WERI-Rb-1 (cell line): ENCODE measurements at places on chromosomes 7 and 10.

GRCh38 chr10:61125560-61126170, 181.7 kb upstream of the RHOBTB1 start:
- DNase-seq: no peak

DNA sequence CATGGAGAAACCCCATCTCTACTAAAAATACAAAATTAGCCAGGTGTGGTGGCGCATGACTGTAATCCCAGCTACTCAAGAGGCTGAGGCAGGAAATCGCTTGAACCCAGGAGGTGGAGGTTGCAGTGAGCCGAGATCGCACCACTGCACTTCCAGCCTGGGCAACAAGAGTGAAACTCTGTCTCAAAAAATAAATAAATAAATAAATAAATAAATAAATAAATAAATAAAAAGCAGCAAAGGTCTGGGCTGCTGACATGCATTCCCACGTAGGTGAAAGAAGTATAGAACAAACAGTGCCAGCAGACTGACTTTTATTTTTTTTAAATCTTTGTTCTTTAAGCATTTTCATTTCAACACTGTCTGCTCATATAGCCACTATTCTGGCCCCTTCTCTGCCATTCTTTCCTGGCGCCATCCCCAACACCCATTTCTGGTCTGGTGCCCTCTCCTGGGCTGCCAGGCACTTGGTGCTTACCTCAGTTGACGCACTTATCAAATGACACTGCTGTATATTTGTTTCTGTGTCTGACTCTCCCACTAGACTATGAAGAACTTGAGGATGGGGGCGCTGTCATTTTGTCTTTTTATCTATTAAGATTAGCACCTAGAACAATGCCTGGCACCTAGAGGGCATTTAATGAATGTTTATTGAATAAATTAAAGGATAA, 15.6 kb downstream of the FAM107B start:
- DNase-seq: no peak

DNA sequence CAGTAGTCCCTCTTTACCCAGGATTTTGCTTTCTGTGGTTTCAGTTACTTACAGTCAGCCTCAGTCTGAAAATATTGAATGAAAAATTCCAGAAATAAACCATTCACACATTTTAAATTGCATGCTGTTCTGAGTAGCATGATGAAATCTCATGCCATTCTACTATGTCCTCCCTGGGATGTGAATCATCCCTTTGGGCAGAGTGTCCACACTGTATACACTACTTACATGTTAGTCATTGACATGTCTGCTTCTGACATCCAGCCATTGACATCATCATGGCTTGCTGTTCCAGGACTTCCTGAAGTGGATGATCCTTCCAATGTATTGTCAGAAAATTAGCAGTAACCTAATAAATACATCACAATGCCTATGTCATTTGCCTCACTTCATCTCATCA, 34.6 kb upstream of the MALRD1 start:
- DNase-seq: no peak

DNA sequence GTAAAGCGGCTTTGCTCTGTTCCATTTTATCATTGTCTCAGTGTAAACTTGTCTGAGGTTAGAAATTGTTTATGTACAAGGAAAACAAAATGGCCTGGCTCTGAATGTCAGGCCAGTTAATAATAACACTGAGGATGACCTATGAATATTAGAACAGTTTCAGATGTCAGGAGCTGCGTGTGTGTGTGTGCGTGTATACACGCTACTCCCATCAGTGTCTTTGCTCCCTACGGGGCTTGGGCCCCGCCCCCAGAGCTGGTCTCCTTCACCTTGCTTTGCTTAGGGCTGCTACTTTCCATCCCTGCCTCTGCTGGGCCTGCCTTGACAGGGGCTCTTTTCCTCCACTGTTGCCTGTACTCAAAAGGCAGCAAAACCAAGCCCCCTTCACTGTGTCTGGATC, 142.3 kb upstream of the BET1 start:
- DNase-seq: no peak

DNA sequence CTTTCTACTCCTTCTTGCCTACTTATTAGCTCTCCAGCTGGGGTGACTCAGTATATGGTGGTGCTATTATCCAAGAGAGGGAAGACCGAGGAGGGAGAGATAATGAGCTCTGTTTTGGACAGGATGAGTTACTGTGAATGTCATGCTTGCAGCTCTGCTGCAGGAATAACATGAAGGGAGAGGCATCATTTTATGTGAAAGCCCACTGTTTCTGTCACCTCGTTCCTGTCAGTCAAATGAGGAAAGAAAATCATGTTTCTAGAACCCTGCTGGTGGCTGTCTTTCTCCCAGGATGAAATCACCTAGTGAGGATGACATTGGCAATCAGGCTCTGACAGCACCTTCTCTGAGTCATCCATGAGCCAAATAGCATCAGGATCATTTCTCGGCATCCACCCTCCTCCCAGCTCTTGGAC, 1291.6 kb upstream of the AUTS2 start:
- DNase-seq: no peak

GRCh38 chr10:50044941-50045664, 22.7 kb upstream of the WASHC2A start:
- no peak for DNase-seq

GRCh38 chr7:142629588-142630260, 119.5 kb upstream of the PRSS1 start:
- no peak for DNase-seq

DNA sequence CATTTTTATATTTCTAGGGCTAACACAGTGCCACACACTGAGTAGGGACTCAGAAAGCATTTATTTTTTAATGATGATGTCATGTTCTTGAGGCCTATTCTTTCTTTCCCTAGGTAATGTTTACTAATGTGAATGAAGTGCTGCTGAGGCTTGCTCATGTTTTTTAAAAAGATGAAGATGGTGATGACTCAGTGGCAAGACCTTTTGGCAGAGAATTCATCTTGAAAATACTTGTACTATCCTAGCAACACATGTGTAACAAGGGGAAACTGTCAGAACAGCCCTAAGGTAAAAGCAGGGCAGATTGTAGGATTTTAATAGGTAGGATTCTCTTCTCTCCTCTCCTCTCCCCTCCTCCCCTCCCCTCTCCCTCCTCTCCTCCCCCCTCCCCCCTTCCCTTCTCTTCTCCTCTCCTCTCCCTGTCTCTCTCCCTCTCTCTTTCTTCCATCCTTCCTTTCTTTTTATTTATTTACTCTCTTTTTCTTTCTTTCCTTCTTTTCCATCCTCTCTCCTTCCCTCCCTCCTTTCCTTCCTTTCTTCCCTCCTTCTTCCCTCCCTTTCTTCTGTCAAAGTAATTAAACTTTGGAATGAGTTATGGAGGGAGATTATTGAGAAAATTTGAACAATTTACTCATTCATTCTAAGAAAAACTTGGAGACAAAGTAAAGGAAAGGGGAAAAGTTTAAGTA, 75.3 kb downstream of the ZNF92 start:
- no peak for DNase-seq

GRCh38 chr10:86103391-86104101, 263.0 kb downstream of the GRID1 start:
- DNase-seq: no peak

GRCh38 chr10:5499493-5500140, at the start of gene CALML5:
CALML5 (minus strand) TSS chr10:5499570; CDS start chr10:5499438, 132 bp downstream.
- DNase-seq: no peak

GRCh38 chr7:133688483-133689239, 435.8 kb downstream of the EXOC4 start:
- no peak for DNase-seq

- DNase-seq: no peak
Observed at GRCh38 chr7:16715928-16716327, 37.6 kb upstream of the TSPAN13 start.

- DNase-seq: no peak
Observed at GRCh38 chr10:93436591-93437085, 45.5 kb downstream of the MYOF start.

- no peak for DNase-seq
Observed at GRCh38 chr7:155252892-155253501, 44.7 kb upstream of the INSIG1 start.

DNA sequence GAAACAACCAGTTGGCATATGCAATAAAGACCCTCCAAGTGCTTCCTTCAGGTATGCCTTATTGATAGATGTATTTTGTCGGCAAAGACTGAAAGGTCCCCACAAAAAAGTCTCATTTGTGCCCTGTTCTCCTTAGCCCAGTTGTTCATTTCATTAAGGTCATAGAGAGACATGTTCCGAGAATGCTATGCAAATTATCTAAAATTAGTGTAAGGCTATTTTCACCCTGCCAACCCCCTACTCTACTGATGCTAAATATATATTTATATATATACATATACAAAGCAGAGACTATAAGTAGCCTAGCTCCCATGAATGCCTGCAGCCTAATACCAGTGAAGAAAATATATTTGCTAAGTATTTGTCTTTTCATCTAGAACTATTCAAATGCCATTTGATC, 96.7 kb upstream of the ADO start:
- no peak for DNase-seq

GRCh38 chr7:45048748-45049147, 40.0 kb downstream of the NACAD start:
- no peak for DNase-seq

- DNase-seq: no peak
Observed at GRCh38 chr7:28588602-28589001, 176.3 kb downstream of the CREB5 start.

- DNase-seq: no peak
Observed at GRCh38 chr10:133194151-133194550, 34.1 kb downstream of the KNDC1 start.

DNA sequence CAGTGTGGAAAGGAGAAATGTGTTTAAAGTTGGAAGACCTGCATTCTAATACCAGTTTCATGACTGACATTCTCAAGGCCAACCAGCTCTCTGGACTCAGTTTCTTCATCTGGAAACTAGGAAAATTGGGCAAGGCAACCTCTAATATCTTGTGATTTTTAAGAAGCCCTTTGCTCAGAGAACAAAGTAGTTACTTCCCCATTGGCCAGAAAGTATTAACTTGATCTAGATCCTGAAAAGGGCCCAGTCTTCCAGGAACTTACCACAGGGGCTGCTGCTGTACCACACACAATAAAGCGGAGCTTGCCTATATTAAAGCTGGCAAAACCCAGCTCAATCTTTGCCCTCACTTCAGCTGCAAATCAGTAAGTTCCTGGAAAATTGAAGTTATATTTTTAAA, 155.6 kb upstream of the ADO start:
- DNase-seq: no peak

DNA sequence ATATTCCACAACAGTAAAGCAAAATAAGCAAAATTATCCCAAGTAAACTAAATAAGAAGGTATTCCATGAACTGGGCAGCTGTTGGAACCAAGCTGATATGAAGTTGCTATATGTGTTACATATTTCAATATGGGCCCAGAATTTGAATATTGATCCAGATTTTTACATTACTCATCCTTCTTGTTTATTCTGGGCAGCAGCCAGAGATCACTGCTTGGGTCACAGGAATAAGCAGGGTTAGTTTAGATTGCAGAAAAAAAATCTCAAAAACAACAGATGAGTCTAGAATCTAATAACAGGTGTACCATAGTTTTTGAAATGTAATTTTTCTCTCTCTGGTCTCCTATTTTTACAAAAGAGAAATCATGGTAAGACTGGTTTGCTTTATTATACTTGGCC, 171.5 kb upstream of the NAMPT start:
- no peak for DNase-seq

DNA sequence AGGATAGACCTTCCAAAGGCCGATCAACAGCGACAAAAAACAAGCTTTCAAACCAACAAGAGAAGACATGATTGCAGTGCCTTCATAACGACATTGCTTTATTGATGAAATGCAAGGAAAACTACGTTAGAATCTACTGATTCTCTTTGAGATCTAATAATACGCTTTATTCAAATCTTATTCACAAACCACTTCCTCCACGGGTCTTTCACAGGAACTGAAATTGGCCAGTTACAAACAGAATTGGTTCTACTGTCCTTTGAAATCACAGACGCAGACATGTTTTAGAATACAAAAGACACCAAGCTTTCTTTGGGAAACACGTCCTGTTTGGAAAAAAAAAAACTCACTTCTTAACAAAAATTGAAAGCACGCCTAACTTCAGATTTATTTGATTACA, 74.7 kb upstream of the SEPHS1 start:
- DNase-seq: no peak

GRCh38 chr7:151416112-151416940, 6.5 kb upstream of the WDR86 start:
- DNase-seq: no peak

- no peak for DNase-seq
Observed at GRCh38 chr7:94366832-94367231, 27.9 kb upstream of the COL1A2 start.

- DNase-seq: no peak
Observed at GRCh38 chr7:50449501-50449880, 659 bp downstream of the FIGNL1 start.

GRCh38 chr7:16078076-16078952, 343.0 kb downstream of the CRPPA start:
- peak; percentile 38 for DNase-seq

GRCh38 chr10:100391163-100392002, 44.4 kb downstream of the SCD start:
- DNase-seq: no peak

- no peak for DNase-seq
Observed at GRCh38 chr10:111261081-111261615, 184.3 kb downstream of the ADRA2A start.

DNA sequence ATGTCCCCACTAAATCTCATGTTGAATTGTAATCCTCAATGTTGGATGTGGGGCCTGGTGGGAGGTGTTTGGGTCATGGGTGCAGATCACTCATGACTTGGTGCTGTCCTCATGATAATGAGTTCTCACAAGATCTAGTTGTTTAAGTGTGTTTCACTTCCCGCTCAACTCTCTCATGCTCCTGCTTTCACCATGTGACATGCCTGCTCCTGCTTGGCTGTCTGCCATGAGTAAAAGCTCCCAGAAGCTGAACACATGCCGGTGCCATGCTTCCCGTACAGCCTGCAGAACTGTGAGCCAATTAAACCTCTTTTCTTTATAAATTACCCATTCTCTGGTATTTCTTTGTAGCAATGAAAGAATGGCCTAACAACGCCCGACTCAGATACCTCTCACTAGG, 6.2 kb upstream of the PSTK start:
- DNase-seq: no peak

GRCh38 chr10:101146392-101147251, 15.5 kb downstream of the TLX1 start:
- no peak for DNase-seq

DNA sequence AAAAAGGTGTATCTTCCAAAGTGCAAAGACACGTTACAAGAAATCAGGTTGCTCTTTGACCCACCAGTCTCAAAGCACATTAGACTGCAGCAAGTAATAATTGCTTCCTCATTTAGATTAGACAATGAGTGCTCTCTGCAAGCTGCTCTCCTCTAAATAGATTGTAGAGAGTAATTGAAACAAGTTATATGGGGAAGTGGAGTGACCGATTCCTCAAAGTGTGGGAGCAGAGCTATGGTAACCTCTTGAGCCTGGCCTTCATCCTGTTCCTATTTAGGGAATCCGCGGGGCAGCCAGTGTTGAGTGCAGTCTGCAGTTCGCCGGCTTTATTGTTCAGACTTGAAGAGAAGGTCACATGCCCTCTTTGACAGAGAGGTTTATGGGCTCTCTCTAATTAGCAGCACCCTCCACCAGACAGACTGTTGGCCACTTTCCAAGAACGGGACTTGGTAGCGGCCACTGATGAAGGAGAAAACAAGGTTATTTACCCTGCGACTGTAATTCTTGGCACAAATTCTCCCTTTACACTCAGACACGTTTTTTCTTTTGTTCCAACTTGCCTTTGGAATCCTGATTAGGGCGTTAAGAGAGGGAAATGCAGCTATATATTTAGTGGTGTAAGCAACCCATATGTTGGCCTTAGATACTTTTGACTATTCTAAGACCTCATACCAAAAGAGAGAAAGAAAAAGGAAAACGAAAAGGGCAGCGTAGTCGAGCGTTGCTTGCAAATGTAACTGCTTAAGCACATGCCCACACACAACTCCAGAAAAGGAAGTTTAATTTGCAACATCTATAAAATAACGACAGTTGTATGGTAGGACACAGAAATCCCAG, 107.5 kb downstream of the REEP3 start:
- peak; percentile 74 for DNase-seq
